ENCODE measurements at places on chromosomes 16 and 17. TPM values are rescaled to one million over a fixed set of nuclear protein-coding genes. Genes with fewer than 3 reads are reported as not detected.
A peak's percentile ranks its signal among the peaks of the same experiment; 100 is the strongest.

- H3K4me1 ChIP-seq, result peaks cover 11% of the 10 kb centered on the region
- no peak overlapping the region for H3K27ac ChIP-seq
- H3K4me3 ChIP-seq, result no peak overlapping the region
- no peaks in the 10 kb centered on the region for H3K36me3 ChIP-seq
Observed at GRCh38 chr17:17832032-17832363, 4.8 kb downstream of the SREBF1 start.

GRCh38 chr17:70307430-70308225 is 138.3 kb downstream of the KCNJ2 start:
- no peaks in the 10 kb centered on the region for H3K27me3 ChIP-seq
- no peak for DNase-seq
- no peak overlapping the region for H3K27ac ChIP-seq

DNA sequence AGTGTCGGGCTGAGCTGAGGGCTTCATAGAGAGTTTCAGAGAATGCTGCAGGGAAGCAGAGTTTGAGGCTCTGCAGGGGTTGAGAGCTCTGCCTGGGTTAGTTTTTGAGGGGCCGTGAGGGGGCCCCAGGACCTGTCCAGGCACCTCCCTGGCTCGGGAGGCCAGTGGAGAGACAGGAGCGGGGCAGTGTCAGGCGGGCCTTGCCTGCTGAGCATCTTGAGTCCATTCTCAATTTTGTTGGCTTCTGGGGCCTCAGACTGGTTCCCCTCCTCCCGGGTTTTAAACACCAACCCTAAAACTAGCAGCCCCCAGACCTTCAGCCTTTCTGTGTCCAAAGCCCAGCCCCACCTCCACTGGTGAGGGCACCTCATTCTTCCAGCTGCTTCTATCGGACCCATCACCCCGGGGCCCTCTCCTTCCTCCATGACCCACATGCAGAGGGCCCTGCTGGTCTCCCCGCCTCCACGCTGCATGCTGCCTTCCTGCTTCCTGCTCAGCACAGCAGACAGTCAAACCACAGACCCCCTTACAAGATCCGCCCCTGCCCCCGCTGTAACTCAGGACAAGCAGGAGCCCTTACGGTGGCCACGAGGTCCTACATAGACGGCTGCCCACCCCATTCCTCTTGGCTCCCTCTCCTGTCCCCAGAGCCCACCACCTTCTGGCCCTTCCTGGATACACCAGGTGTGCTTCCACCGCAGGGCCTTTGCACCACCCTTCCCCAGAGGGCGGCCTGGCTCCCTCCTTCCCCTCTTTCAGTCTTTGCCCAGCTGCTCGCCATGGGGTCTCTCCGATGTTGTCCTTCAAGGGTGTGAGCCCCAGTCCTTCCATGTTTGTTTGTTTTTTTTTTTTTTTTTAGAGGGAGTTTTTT is 3.8 kb downstream of the RNF213 start:
- no peak for DNase-seq
- peaks cover 20% of the 10 kb centered on the region for H3K36me3 ChIP-seq
- peaks cover 14% of the 10 kb centered on the region for H3K4me1 ChIP-seq
- H3K4me3 ChIP-seq, result peak overlapping the region; percentile 57

GRCh38 chr16:73025151-73025855 is 22.6 kb downstream of the ZFHX3 start:
- DNase-seq, result peak; percentile 68
- H3K4me3 ChIP-seq, result peak overlapping the region; percentile 2
- H3K4me1 ChIP-seq, result peaks cover 45% of the 10 kb centered on the region

GRCh38 chr17:83056583-83057396 is 22.6 kb upstream of the METRNL start:
- H3K27me3 ChIP-seq, result no peaks in the 10 kb centered on the region
- peak overlapping the region; percentile 83 for H3K27ac ChIP-seq
- DNase-seq, result no peak
- H3K36me3 ChIP-seq, result no peaks in the 10 kb centered on the region

- no peaks in the 10 kb centered on the region for H3K27me3 ChIP-seq
- H3K36me3 ChIP-seq, result peaks cover 20% of the 10 kb centered on the region
- DNase-seq, result no peak
- H3K27ac ChIP-seq, result no peak overlapping the region
Observed at GRCh38 chr16:21185659-21186325, 25.6 kb downstream of the ZP2 start.

- no peak overlapping the region for H3K4me3 ChIP-seq
- no peaks in the 10 kb centered on the region for H3K4me1 ChIP-seq
- DNase-seq, result no peak
- H3K27me3 ChIP-seq, result no peaks in the 10 kb centered on the region
- H3K36me3 ChIP-seq, result no peaks in the 10 kb centered on the region
Observed at GRCh38 chr16:68782198-68783174, 45.4 kb downstream of the CDH1 start.

GRCh38 chr16:86044241-86044671 is 145.3 kb downstream of the IRF8 start:
- H3K4me3 ChIP-seq, result no peak overlapping the region
- no peaks in the 10 kb centered on the region for H3K27me3 ChIP-seq
- no peaks in the 10 kb centered on the region for H3K36me3 ChIP-seq
- no peaks in the 10 kb centered on the region for H3K4me1 ChIP-seq
- H3K27ac ChIP-seq, result no peak overlapping the region

DNA sequence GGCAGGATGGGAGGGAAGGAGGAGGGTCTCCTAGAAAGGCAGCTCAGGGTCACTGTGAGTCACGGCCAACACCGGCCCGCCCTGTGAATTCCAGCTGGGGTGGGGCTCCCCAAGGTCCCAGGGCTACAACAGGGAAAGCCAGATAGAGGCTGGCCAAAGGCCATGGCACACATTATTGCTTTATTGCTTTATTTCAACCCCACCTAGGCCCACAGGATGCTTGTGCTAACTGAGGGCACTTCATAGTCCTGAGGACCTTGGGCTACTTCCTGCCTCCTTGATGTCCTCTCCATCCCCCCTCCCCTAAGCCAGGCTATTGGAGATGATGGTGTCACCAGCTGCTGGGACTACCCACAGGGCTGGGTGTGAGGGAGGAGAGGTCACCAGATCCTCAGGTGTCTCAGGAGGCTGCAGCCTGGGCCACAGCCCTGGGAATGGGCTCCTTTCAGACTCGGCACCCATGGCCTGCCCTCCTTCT is 26.1 kb downstream of the LRRC75A start:
- no peak for DNase-seq
- H3K27me3 ChIP-seq, result no peaks in the 10 kb centered on the region
- H3K27ac ChIP-seq, result no peak overlapping the region
- no peak overlapping the region for H3K4me3 ChIP-seq

DNA sequence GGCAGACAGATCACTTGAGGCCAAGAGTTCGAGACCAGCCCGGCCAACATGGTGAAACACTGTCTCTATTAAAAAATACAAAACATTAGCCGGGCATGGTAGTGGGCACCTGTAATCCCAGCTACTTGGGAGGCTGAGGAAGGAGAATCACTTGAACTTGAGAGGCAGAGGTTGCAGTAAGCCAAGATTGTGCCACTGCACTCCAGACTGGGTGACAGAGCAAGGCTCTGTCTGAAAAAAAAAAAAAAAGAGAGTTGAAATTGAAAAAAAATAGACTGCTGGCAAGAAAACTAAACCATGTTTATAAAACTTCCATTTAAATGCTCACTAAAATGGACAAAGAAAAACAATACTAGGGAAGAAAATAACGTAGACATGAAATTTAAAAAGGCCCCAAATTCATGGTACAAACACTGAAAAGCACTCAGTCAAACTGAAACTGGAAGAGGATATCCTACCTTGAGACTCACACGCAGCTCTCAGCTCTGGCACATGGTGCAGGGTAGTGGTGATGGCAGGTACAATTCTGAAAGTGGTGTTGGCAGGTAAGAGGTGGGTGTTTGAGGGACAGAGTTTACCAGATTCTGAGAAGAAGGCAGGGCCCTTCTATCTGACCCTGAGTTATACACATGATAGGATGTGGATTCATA is 19.3 kb downstream of the CNTROB start:
- no peak for DNase-seq
- no peaks in the 10 kb centered on the region for H3K4me1 ChIP-seq
- peaks cover 11% of the 10 kb centered on the region for H3K36me3 ChIP-seq
- H3K4me3 ChIP-seq, result no peak overlapping the region
- H3K27ac ChIP-seq, result no peak overlapping the region
- no peaks in the 10 kb centered on the region for H3K27me3 ChIP-seq

GRCh38 chr16:1275791-1276579 is 20.1 kb downstream of the TPSD1 start:
- no peaks in the 10 kb centered on the region for H3K36me3 ChIP-seq
- DNase-seq, result no peak
- H3K27me3 ChIP-seq, result no peaks in the 10 kb centered on the region
- no peaks in the 10 kb centered on the region for H3K4me1 ChIP-seq

GRCh38 chr16:54285414-54286089 is 1.0 kb downstream of the IRX3 start:
- H3K4me1 ChIP-seq, result peaks cover 16% of the 10 kb centered on the region
- no peaks in the 10 kb centered on the region for H3K36me3 ChIP-seq
- H3K4me3 ChIP-seq, result peak overlapping the region; percentile 64
- peak; percentile 58 for DNase-seq

DNA sequence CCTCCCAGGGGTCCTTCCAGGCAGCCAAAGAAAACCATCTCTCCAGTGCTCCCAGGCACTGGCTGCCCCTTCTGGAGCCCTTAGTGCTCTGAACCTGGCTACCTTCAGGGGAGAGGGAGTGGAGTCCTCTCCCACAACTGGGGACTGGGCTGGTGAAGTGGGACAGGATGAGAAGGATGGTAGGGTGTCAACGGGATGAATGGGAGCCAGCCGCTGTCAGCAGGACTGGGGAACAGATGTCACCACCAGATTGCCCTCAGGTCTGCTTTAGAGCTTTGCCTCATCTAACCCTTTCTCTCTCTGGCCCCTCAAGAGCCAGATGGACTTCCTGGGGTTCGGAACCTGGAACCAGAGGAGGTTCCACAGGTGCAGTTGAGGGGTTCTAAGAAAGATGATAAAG is 488 bp upstream of the SEBOX start:
- no peak overlapping the region for H3K4me3 ChIP-seq
- H3K27me3 ChIP-seq, result no peaks in the 10 kb centered on the region
- H3K36me3 ChIP-seq, result peaks cover 42% of the 10 kb centered on the region
- no peaks in the 10 kb centered on the region for H3K4me1 ChIP-seq

DNA sequence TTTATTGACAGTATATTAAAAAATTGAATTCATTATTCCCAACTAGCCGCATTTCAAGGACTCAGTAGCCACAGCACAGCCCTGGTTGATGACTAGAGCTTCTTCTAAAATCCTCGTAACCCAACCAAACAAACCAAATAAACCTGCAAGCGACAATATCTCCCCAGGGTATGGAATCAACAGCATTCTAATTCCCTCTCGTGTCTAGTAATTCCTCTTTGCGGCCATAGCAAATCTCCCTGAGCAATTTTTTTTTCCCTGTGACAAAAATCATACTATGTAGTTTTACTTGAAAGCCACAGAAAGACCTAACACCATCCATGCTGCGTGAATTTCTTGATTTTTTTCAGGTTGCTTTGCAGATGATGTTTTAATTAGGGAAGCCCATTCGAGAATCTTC is 143.4 kb upstream of the MYOCD start:
- H3K27me3 ChIP-seq, result no peaks in the 10 kb centered on the region
- H3K4me3 ChIP-seq, result no peak overlapping the region
- H3K4me1 ChIP-seq, result no peaks in the 10 kb centered on the region
- DNase-seq, result no peak

DNA sequence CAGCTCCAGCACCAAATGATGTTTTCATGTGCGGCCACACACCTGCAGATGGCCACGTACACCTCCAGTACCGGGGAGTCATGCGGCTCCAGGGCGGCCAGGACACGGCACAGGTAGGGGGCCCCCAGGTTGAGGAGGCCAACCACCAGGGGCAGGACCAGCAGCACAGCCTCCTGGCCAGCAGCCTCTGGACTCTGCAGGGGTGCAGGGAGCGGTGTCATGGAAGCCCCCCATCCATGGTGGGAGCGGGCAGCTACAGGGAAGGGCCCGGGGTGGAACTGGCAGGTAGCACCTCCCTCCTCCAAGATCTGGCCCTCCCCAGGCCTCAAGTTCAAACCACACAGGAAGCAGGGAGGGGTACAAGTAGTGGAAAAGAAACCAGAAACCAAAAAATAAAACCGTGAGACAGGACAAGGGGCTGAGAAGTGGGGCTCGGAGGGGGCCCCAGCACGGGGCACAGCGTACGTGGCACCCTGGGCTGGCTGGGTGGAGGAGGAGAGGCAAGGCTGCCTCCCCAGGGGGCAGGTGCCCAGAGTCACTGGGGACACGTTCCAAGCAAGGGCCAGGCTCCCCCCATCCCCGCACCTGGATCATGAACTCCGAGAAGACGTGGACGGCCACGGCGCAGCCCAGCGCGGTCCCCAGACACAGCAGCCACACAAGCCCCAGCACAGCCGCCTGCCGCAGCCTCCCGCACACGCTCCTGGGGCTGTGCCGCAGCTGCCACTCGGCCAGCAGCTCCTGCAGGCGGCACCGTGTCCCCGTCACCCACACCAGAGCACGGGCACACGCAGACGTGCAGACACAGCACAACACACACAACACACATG is 7.4 kb downstream of the TMC6 start:
- H3K27ac ChIP-seq, result no peak overlapping the region
- H3K4me1 ChIP-seq, result peaks cover 6% of the 10 kb centered on the region
- DNase-seq, result no peak
- no peak overlapping the region for H3K4me3 ChIP-seq

DNA sequence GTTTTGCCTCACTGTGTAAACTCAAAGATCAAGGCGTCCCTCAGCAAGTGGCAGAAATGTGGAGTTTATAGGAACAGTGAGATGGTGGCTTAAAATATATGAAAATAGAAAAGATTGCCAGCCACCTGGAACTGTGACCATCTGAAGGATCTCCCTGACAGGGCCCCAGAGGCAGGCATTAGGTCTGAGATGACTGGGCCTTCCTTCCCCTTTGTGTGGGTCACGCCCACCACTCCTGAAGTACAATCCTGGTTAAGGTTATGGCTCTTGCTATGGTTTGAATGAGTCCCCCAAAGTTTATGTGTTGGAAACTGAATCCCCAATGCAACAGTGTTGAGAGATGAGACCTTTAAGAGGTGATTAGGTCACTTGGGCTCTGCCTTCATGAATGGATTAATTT is 6.4 kb downstream of the ST6GALNAC2 start:
- H3K36me3 ChIP-seq, result no peaks in the 10 kb centered on the region
- H3K27me3 ChIP-seq, result no peaks in the 10 kb centered on the region
- DNase-seq, result no peak
- no peak overlapping the region for H3K27ac ChIP-seq
- no peak overlapping the region for H3K4me3 ChIP-seq
- no peaks in the 10 kb centered on the region for H3K4me1 ChIP-seq

- no peaks in the 10 kb centered on the region for H3K36me3 ChIP-seq
- H3K4me3 ChIP-seq, result peak overlapping the region; percentile 76
- H3K27me3 ChIP-seq, result no peaks in the 10 kb centered on the region
- no peak for DNase-seq
- peaks cover 18% of the 10 kb centered on the region for H3K4me1 ChIP-seq
- no peak overlapping the region for H3K27ac ChIP-seq
Observed at GRCh38 chr17:73645050-73645871, 1.0 kb upstream of the SDK2 start.

DNAH2 gene
- 0.43 TPM for total RNA-seq

KCNJ18 gene
- total RNA-seq, result not detected

TPSD1 gene
- total RNA-seq, result 20.8 TPM

CD79B gene
- not detected for total RNA-seq

SLC12A3 gene
- total RNA-seq, result not detected

OR4D1 gene
- total RNA-seq, result not detected

DOC2B gene
- total RNA-seq, result 200 TPM

TSPOAP1 gene
- 22.4 TPM for total RNA-seq
